Activated T-cell treated with anti-CD3 and anti-CD28 coated beads, Interleukin-2, amount 50 U/mL, for 72 hours (primary cell): ENCODE measurements at places on chromosomes 5 and 9. TPM values are rescaled to one million over a fixed set of nuclear protein-coding genes. Genes with fewer than 3 reads are reported as not detected.

DNA sequence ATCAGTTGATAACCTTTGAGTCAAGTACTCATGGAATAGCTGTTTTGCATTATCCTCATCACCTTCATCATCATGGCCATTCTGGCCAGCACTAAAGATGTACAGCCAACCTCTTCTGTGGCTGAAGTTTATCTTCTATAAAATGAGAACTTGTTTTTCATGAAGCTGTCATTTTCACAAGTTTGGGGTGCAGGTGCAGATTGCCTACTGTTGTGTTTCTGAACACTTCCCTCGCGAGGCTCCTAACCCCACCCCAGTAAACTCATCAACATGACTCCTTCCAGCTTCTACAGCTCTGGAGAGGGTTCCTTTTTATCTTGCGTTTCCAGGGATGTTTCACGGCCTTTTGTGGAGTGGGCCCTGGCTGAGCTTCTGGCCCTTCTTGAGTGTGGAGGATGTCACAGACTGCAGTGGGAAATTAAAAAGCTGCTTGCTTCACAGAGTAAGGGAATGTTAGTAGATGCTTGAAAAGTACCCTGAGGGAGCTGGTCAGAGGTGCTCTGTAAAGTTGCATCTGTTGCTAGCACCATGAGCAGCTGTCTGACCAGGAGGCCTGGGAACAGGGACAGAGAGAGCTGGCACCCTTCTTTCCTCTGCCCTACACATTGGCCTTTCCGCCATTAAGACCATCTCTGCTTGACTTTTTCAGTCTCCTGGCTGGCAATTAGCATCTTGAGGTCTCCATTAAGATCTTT, 24.9 kb downstream of the SYK start:
- no peak overlapping the region for H3K4me3 ChIP-seq
- H3K4me1 ChIP-seq: no peaks in the 10 kb centered on the region
- no peaks in the 10 kb centered on the region for H3K36me3 ChIP-seq
- H3K27ac ChIP-seq: no peak overlapping the region

DNA sequence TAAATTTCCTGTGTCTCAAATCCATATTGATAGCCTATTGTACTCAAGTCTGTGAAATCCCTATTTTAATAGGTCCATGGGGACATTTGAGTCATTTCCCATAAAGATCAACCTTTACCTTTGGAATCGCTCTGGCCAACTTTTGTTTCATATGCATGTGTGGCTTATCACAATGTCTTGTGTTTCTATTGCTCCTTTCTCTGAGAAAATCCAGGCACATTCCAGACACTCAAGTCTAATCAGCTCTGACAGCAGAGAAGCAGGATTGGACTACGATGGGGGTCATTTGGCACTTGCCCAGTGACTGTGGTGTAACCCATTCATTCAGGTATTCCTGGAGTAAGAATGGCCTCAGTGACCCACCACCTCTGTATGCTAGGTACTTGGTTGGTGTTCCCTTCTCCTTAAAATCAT, 48.4 kb downstream of the ACTBL2 start:
- no peak overlapping the region for H3K27ac ChIP-seq
- DNase-seq: no peak
- H3K4me1 ChIP-seq: no peaks in the 10 kb centered on the region
- no peaks in the 10 kb centered on the region for H3K27me3 ChIP-seq
- H3K36me3 ChIP-seq: no peaks in the 10 kb centered on the region

GRCh38 chr5:148998174-148998797, 64.6 kb downstream of the SH3TC2 start:
- H3K4me1 ChIP-seq: no peaks in the 10 kb centered on the region
- peaks cover 54% of the 10 kb centered on the region for H3K27me3 ChIP-seq
- H3K36me3 ChIP-seq: no peaks in the 10 kb centered on the region
- H3K4me3 ChIP-seq: no peak overlapping the region

GRCh38 chr5:156219483-156220005, 107.4 kb upstream of the SGCD start:
- DNase-seq: no peak
- H3K36me3 ChIP-seq: no peaks in the 10 kb centered on the region
- H3K4me1 ChIP-seq: no peaks in the 10 kb centered on the region
- H3K27ac ChIP-seq: no peak overlapping the region

DNA sequence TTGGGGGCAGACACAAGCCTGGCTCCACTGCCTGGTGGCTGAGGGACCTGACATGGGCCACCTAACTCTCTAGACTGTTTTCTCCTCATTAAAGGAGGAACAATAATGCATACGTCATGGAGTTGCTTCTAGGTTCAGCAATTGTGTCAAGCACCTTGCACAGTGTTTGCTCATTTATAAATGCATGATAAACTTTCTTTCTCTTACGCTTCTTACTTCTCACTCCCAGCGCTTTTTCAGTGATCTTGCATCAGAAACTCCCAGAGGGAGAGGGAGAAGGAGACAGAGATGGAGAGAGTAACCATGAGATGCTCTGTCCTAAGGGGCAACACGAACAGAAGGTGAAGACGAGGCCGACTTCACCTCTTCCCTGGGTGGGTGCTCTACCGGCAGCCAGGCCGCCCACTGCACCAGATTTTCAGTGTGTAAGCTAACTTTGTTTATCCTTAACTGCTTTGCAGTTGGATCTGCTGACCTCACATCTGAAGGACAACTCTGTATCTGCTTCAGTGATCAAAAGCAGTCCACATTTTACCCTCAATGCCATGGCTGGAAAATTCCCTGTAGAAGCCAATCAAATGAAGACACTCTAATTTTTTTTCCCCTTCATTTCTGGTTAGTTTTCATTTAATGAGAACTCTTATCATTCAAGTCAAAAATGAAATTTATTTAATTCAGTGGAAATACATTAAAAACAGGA, 35.3 kb downstream of the MED27 start:
- no peak overlapping the region for H3K27ac ChIP-seq
- H3K36me3 ChIP-seq: no peaks in the 10 kb centered on the region
- peaks cover 10% of the 10 kb centered on the region for H3K4me1 ChIP-seq
- no peaks in the 10 kb centered on the region for H3K27me3 ChIP-seq
- no peak overlapping the region for H3K4me3 ChIP-seq
- DNase-seq: no peak

- no peak overlapping the region for H3K4me3 ChIP-seq
- H3K36me3 ChIP-seq: no peaks in the 10 kb centered on the region
Measured at GRCh38 chr9:9214066-9214465, 1398.7 kb downstream of the PTPRD start.

DNA sequence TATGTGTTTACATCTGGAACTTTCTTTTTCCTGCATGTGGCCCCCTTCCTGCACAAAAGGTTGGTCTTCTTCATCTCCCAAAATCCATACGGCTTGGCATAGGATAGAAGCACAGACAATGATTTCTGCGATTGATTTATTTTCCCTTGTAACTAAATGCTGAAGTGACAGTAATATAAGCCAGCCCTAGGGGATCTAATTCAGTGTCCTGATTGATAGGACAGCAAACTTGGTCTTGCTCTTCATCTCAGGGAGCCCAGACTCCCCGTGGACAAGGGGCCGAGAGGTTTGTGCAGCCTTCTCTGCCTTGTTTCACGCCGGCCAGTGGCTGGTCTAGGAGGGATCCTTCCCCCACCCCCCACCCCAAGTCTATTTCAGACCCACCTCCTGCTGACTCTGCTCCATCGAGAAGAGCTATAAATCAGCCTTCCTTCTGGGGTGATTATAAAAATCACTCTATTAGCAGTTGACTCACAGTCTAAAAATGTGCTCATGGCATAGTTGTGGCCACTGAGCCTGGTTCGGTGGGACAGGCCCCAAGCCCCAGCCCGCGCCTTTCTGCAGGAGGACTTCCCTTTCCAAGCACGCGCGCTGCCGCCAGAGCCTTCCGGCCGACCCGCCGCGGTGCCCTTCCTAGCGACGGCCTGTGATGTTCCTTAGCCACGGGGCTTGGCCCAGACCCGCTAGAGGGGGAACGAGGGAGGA, 89.8 kb upstream of the COL5A1 start:
- peaks cover 4% of the 10 kb centered on the region for H3K36me3 ChIP-seq
- no peak overlapping the region for H3K27ac ChIP-seq
- H3K4me1 ChIP-seq: no peaks in the 10 kb centered on the region
- DNase-seq: no peak
- H3K27me3 ChIP-seq: peaks cover 6% of the 10 kb centered on the region

DNA sequence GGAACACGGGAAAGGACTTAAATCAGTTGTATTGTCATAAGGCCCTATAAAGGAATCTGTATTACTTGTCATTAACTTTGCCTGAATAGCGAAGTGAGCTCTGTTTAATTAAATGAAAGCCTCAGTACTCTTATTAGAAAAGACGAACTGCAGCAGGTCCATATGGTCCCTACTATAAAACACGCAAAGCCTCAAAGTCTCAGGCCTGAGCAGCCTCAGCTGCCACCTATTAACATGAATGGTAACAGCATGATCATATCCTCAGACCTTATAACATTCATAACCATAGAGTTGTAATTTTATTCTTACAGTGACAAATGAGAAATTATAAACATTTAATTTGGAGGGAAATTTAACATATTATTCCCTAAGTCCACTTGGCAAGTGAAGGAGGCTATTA, 1113.7 kb upstream of the WWC1 start:
- H3K4me3 ChIP-seq: no peak overlapping the region
- H3K36me3 ChIP-seq: no peaks in the 10 kb centered on the region
- no peaks in the 10 kb centered on the region for H3K27me3 ChIP-seq
- H3K4me1 ChIP-seq: no peaks in the 10 kb centered on the region

DNA sequence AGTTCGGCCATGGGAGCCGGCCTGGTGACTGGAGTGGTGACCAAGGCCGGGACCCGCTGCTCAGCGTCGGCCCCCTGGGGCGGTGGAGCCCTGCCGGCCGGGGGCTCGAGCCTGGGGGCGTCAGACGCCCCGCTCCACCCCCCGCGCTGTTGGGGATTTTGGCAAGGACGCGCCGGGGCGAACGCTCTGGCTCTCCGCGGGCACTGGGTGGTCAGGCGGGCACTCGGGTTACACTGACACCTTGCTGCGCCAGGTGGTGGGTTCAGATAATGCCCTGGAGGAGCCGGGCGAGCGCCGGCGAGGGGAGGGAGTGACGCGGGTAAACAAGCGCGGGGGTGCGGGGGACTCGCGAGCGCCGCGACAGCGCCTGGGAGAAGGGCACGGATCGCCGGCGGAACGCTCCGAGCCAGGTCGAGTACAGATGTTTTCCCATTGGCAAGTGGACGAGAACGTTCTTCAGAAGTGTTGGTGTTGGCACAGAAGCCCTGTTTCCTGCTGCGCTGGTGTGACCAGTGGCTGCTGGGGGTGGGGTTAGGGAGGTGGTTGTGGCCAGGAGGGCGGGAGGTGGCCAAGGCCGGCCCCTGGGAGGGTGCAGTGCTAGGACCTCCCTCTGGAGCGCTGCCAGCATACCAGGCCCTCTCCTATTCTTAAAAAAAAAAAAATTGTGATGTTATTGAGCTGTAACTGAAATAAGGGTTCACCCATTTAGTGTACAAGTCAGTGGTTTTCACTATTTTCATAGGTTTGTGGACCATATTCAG, 773 bp downstream of the SQSTM1 start:
- H3K27me3 ChIP-seq: no peaks in the 10 kb centered on the region
- DNase-seq: peak; percentile 90
- peak overlapping the region; percentile 87 for H3K4me3 ChIP-seq
- H3K4me1 ChIP-seq: peaks cover 51% of the 10 kb centered on the region
- peaks cover 14% of the 10 kb centered on the region for H3K36me3 ChIP-seq

DNA sequence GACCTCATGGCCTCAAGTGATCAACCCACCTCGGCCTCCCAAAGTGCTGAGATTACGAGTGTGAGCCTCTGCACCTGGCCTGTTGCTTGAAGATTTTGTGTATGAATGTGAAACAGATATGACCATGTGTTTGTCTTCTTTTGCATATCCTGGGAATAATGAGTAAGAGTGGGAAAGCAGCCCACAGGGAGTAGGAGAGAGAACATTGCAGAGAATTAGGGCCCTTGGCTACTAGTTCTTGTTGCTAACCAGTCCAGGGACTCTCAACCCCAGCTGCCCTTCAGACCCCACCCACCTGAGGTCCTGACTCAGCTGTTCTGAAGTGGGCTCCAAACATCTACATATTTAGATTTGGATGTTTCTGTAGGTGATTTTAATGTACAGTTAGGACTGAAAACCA, 125.5 kb downstream of the MTX3 start:
- H3K36me3 ChIP-seq: no peaks in the 10 kb centered on the region
- DNase-seq: no peak

- no peaks in the 10 kb centered on the region for H3K4me1 ChIP-seq
- no peak for DNase-seq
- H3K27me3 ChIP-seq: no peaks in the 10 kb centered on the region
Measured at GRCh38 chr5:15966651-15967050, 212.9 kb downstream of the MARCHF11 start.

DNA sequence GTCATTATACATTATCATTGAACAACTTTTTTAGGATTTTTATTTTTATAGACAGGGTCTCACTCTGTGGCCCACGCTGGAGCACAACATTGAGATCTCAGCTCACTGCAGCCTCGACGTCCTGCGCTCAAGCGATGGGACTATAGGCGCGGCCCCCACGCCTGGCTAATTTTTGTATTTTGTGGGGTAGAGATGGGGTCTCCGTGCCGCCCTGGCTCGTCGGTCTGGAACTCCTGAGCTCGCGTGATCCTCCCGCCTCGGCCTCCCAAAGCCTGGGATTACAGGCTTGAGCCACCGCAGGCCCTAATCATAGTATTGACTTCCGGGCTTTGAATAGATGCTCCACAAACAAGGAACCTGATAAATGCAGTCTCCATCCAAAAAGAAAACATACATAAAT, 1.4 kb upstream of the EDF1 start:
- no peak for DNase-seq
- H3K36me3 ChIP-seq: peaks cover 6% of the 10 kb centered on the region
- peaks cover 16% of the 10 kb centered on the region for H3K4me1 ChIP-seq
- no peaks in the 10 kb centered on the region for H3K27me3 ChIP-seq
- H3K4me3 ChIP-seq: peak overlapping the region; percentile 58

KYAT1 gene
- 8.8 TPM for total RNA-seq

RASGRF2 gene
- 19.9 TPM for total RNA-seq

ZBTB43 gene
- 66.2 TPM for total RNA-seq

FGF10 gene
- total RNA-seq: not detected

ZNF454 gene
- 0.21 TPM for total RNA-seq

NR2F1-AS1 gene
- total RNA-seq: 0.93 TPM

RNF208 gene
- total RNA-seq: 6.6 TPM
